Head of caudate nucleus (tissue), 42 donors: ENCODE measurements at places on chromosomes 12 and 14.

GRCh38 chr14:61129168-61129745, 148.2 kb downstream of the SLC38A6 start:
- no peak for DNase-seq

- DNase-seq: no peak
Measured at GRCh38 chr14:63752449-63753169, 24.7 kb upstream of the SGPP1 start.

DNA sequence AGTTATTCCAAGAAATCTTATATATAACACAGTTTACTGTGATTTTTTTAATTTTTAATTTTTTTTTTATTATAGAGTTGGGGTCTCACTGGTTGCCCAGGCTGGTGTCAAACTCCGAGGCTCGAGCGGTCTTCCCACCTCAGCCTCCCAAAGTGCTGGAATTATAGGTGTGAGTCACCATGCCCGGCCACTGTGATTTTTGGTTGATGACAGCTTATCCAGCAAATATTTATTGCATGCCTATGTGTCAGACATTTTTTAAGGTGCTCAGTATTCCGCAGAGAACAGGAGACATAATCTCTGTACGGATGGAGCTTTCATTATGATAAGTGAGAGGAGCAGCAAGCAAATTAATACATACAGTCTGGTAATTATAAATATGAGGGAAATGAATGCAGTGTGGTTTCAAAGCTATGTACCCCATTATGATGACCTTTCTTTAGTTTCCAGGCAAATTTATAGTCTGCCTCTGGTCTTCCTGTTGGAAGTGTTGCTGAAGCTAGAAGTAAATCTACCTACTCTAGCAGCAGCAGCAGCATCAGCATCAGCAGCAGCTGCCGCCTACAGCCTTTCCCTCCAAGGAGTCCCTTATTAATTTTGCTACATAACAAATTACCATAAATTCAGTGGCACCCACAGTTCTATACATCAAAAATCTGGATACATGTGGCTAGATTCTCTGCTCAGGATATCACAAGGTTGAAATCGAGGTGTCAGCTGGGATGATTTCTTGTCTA, 32.3 kb downstream of the FRS2 start:
- peak; percentile 54 for DNase-seq

GRCh38 chr14:23033801-23034497, 751 bp downstream of the PSMB5 start:
- DNase-seq: no peak

GRCh38 chr14:93733631-93734030, 54.7 kb downstream of the PRIMA1 start:
- peak; percentile 60 for DNase-seq

DNA sequence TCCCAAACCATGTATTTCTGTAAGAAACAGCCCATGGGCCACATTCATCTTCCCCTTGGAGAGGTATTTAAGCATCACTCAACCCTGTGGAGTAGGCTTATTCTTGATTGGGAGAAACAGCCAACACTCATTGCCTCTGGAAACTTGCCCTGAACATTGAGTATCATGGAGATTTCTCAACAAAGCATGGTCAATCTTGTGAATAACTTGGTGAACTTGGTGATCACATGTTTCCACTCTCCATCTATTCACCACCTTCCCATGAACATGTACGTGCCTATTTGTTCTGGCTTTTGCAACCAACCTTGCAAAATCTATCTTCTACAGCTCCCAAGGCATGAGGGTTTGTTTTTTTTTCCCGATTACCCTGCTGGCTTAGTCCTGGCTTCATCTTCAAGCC, 163.2 kb downstream of the PAH start:
- no peak for DNase-seq

DNA sequence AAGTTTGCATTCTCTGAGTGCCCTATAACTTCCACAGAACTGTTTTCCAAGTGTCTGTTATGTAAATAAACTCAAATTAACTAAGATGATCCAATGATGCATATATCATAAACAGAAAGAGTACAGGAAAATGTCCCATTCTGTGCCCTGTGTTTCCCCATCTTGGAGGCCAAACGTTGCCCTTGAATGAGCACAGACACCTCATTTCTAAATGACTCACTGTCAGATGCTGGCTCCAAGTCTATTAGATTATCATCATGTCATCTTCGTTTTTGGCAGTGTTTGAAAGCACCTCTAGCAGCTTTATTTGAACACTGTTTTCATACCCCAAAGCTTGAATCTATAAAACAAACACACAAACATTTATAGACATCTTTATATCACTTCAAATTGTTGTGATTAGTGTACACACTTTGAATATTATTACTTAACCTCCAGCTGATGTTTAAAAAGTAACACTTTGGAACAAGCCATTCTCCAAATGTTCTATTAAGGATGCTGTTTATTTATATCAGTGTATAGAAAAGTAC, 424.2 kb downstream of the NOVA1 start:
- no peak for DNase-seq

- DNase-seq: peak; percentile 8
Measured at GRCh38 chr12:64796205-64796845, 28.1 kb upstream of the TBC1D30 start.

GRCh38 chr12:9066755-9067423, 48.8 kb downstream of the A2M start:
- DNase-seq: no peak

DNA sequence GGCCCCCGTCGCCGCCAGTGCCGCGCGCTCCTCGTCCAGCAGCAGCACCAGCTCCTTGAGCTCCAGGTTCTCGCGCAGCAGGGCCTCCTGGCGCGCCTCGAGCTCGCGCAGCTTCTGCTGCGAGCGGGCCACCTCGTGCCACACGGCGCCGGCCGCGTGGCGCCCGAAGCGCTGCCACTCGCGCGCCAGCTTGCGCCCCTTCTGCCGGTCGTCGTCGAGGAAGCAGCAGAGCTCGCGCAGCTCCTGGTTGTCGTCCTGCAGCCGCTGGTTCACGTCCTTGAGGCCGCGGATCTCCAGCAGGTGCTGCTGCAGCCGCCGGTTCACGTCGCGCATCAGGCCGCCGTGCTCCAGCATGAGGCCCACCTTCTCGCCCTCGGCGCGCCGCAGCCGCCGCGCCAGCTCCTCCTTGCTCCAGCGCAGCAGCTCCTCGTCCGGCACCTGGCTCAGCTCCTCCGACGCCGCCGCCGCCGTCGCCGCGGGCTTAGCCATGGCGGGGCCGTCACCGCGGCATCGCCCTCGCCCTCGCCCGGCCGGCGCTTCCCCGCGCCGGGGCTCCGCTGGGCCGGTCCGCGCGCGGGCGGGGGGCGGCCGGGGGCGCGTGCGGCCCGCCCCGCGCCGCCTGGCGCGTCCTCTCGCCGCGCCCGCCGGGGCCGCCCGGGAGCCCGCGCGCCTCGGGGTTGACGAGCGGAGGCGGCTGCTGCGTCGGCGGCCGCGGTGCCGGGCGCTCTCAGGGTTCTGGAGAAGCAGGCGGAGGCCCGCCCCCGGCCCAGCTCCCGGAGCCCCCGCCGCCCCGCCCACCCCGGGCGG, at the start of gene CCDC85C:
Gene CCDC85C, minus strand, starts transcription at position 737 of the 807 bp plus-strand sequence. Its CDS starts 248 bp downstream, at position 489.
- DNase-seq: peak; percentile 27

- DNase-seq: no peak
Measured at GRCh38 chr12:115349711-115350110, 665.7 kb upstream of the TBX3 start.

DNA sequence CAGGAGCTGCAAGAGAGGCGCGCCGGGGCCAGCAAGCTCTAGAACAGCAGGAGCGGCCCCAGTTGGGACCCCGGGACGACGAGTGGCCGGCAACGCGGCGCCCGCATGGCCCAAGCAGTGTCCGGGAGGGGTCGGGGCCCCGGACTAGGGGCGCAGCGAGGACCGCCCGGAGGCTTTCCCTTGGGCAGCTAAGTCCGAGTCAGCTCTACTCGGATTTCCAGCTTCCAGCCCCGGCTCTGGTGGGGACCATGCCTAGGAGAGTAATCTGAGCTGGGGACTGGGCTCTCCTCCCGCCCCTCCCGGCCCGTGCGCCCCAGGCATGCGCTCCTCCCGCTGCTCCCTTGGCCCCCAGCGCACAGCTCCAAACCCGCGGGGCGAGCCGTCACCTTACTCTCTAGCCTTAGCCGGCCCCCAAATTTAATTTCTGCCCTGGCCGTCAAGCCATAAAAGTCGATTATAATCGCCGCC, 41.6 kb upstream of the CAPRIN2 start:
- DNase-seq: peak; percentile 38

GRCh38 chr14:75770635-75771034, 109.6 kb downstream of the TTLL5 start:
- no peak for DNase-seq

- DNase-seq: no peak
Measured at GRCh38 chr12:68867606-68868005, 59.6 kb downstream of the MDM2 start.

- no peak for DNase-seq
Measured at GRCh38 chr14:95354834-95355233, 35.1 kb upstream of the CLMN start.

GRCh38 chr14:42277840-42278239, 671.2 kb downstream of the LRFN5 start:
- DNase-seq: no peak

- DNase-seq: no peak
Measured at GRCh38 chr14:102900631-102901571, 21.6 kb upstream of the AMN start.

DNA sequence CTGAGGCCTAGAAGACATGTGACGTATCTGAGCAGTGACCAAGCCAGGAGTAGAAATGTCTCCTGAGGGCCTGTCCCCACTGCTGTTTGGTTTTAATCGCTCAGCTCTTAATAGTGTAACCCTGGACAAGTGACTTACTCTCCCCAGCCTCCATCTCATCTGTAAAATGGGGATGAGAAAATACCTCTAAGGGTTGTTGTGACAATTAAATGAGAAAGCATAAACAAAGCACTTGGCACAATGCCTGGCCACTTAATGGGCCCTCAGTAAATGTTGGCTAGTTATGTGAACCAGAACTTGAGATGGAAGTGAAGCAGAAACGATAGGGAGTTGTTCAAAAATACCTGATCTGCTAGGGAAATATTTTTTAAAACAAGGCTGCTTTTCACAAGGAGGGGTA, 58.2 kb downstream of the HMGA2 start:
- no peak for DNase-seq

DNA sequence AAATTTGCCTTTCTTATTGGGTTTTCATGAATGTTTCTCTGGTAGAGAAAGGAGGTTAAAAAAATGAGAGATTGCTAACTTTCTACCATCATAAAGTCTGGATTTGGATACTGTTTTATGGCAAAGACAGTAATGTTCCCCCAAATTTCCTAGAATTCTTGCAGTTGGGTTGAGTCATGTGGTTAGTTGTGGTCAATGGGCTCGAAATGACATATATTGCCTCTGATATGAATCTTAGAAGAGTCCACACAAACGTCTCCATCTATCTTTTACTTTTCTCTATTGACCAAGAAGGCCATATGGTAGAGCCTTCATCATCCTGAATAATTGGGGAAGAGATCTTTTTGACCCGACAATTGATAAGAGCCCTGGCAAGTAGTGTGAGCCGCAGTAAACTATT, 119.5 kb upstream of the PMCH start:
- DNase-seq: no peak

- no peak for DNase-seq
Measured at GRCh38 chr14:89089330-89089729, 264.9 kb downstream of the TTC8 start.

- DNase-seq: no peak
Measured at GRCh38 chr12:211639-212414, 2.1 kb downstream of the SLC6A12 start.

DNA sequence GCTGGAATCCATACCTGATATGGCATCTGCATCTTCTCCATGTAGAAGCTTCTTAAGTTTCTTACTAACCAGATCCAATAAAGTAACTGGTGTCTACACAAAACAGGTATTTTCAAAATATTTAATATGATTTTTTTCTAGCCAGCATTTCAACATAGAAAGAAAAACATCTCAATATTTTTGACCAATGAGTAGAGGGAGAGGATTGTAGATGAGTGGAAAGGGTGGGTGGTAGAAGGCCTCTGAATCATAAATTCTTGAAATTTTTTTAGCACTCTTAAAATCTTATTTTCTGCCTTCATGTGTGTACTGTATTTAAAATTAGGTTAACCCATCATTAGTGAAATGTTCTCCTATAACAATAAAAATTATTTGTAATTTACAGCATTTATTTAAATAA, 18.0 kb downstream of the DEPDC4 start:
- no peak for DNase-seq

DNA sequence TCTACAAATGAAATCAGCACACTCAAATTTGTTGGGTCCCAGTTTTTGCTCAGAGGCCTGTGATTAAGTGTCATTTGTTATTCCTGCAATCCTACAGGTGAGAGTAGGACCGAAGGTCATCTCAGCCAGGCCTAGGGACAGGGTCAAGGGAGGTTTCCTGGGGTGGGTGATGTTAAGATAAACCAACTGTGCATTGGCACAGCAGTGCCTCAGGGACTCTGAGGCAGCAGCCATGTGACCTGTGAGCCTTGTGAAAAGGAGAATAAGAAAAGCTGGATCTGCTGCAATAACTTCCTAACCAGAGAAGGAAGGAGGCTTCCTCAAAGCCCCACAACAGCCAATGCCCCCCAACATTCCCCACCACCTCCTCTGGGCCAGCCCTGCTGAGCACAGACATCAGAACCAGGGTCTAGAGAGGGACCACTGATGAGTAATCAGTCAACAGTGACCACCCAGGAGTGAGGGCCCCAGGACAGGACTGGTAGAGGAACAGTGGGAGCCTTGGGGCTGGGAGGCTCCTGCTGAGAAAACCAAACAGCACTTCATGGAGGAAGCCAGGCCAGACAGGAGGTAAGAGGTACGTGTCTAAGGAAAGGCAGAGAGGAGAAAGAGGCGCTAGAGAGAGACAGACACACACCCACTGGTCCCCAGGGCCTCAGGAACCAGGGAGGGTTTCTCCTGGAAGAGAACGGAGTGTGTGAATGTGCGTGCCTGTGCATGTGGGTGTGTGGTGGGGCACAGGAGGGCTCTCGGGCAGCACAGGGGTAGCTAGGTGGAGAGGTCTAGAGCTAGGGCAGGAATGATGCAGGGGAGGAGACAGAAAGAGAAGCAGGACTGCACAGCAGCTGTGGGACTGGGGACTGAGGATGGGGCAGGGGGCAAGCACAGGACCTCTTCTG, 82.4 kb downstream of the ITPK1 start:
- DNase-seq: no peak

GRCh38 chr12:20463913-20464524, 95.7 kb downstream of the PDE3A start:
- no peak for DNase-seq

GRCh38 chr14:81269100-81269978, 48.6 kb upstream of the GTF2A1 start:
- DNase-seq: no peak

GRCh38 chr12:46244273-46244915, 24.4 kb downstream of the SLC38A1 start:
- DNase-seq: no peak

DNA sequence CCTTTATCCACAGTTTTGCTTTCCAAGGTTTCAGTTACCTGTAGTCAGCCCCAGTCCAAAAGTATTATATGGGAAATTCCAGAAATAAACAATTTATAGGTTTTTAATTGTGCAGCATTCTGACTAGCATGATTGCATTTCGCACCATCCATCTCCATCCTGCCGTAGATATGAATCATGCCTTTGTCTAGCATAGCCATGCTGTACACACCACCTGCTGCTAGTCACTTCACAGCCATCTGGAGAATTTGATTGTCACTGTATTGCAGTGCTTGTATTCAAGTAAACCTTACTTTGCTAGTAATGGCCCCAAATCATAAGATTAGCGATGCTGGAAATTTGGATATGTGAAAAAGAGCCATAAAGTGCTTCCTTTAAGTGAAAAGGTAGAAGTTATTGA, 36.0 kb downstream of the MUCL1 start:
- DNase-seq: no peak

- DNase-seq: no peak
Measured at GRCh38 chr14:76320486-76320885, 55.5 kb upstream of the ESRRB start.

- no peak for DNase-seq
Measured at GRCh38 chr12:131258398-131258797, 304.7 kb downstream of the ADGRD1 start.
